NCI-H1105 (cell line): ENCODE measurements at places on chromosomes 6 and 20.
A peak's percentile ranks its signal among the peaks of the same experiment; 100 is the strongest.

GRCh38 chr6:118467181-118467580, 80.9 kb upstream of the PLN start:
- DNase-seq, result no peak

GRCh38 chr6:44221291-44221960, 2.0 kb upstream of the SLC29A1 start:
- peak; percentile 86 for DNase-seq

DNA sequence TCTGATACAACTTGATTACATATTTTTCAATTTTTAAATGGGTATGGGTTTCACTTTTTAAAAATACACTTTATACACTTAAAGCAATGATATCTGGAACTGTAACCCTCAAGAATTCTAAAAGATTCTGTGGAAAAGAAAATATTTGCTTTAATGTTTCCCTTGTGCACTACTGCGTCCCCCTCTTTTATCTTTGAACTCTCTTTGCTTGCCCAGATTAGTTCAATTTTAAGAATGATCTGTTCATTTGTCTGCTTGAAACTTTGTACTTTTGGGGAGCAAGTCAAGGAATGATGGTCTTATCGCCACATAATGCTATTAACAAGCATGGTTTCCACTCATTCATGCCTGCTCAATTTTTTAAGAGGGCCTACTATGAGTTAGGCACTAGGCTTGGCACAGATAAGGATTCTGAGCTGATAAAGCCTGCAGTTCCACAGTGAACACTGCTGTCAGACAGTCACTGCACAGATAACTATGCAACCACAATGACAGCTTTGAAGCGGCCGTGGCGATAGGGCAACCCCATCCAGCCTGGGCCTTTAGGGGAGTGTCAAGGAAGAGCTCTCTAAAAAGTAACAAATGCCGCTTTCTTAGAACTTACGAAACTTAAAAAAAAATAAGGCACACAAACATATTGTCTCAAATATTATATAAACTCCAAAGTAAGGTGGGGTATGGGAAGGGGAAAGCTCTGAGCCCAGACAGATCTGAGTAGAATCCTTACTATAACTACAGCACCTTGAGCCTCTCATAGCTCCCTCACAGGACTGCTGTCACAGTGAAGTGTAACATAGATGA, 29.7 kb downstream of the FYN start:
- no peak for DNase-seq

GRCh38 chr6:4554645-4555044, 221.6 kb upstream of the CDYL start:
- DNase-seq, result no peak

- DNase-seq, result no peak
Measured at GRCh38 chr6:14981960-14982359, 263.9 kb upstream of the JARID2 start.

DNA sequence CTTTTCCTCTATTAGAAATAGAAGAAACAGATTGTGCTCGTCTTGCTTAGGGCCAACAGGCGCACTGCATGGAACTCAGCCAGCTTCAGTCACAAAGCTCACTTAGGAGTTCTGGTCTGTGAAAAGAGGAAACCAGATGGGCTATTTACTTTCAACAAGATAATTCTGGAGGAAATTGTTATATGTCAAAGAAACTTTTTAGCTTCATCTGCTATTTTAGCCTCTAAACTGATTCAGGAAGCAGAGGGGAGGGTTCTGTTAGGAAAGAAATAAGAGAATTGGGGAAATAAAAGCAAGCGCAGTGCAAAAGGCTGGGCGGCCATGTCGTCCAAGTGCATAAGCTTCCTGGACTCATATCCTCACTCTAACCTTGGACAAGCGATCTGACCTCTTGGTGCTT, 21.3 kb downstream of the PRKN start:
- DNase-seq, result no peak

GRCh38 chr6:159941286-159942113, 27.4 kb upstream of the IGF2R start:
- DNase-seq, result no peak

- DNase-seq, result no peak
Measured at GRCh38 chr6:99184696-99185095, 164.8 kb downstream of the FAXC start.

- no peak for DNase-seq
Measured at GRCh38 chr20:53294804-53295203, 298.8 kb downstream of the ZNF217 start.

GRCh38 chr20:37154684-37155298, 24.3 kb upstream of the RPN2 start:
- no peak for DNase-seq

GRCh38 chr6:40714143-40714542, 127.0 kb upstream of the LRFN2 start:
- DNase-seq, result no peak

DNA sequence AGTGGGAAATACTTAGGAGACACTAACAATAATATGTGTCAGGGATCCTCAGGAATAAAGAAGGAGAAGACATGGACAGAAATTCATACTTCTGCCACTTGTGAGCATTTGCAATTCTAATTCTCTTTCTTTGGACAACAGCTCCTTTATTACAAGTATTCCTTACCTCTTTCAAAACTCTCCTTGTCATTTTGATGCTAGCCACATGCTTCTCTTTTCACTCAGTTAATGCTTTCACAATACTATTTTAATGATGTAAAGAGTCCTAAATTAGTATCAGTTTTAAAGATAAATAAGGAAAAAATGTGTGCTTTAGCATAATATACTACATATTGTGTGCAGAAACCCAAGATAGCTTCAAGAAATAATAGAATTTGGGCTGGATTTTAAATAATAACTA, 62.5 kb downstream of the AHI1 start:
- DNase-seq, result no peak

GRCh38 chr20:61762886-61763739, 302.6 kb downstream of the TAF4 start:
- no peak for DNase-seq

DNA sequence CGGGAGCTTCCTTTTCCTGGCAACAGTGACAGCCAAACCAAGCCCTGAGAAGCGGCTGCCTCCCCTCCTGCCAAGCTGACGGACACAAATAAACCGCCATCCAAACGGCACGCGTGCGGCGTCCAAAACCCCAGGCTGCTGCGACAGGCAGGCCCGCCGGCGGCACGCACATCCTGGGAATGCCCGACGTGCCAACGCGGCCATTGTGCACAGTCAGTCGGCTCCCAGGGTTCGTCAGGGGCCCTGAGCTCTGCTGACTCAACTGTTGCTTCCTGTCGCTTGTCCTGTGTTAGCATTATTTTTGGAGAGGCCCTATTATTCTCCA, 6.8 kb downstream of the JAG1 start:
- DNase-seq, result peak; percentile 85

- no peak for DNase-seq
Measured at GRCh38 chr6:71335544-71335943, 46.9 kb downstream of the OGFRL1 start.

DNA sequence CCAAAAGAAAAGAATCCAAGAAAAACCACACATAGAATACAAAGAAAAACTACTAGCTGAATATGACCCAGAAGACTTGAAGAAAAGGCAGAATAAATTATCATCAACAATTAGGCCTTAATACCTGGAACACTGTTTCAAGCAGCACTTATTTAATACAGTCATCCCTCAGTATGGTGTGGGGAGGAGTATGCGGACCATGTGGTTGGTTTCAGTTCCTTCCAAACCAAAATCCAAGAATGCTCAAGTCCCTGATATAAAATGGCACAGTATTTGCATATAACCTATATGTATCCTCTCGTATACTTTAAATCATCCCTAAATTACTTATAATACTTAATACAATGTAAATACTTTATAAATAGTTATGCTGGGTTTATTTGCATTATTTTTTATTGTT, 16.1 kb downstream of the CDK19 start:
- no peak for DNase-seq

- no peak for DNase-seq
Measured at GRCh38 chr20:50504231-50504823, 5.9 kb upstream of the PTPN1 start.

GRCh38 chr20:46951405-46951804, 56.8 kb downstream of the EYA2 start:
- no peak for DNase-seq

- no peak for DNase-seq
Measured at GRCh38 chr6:1553562-1554083, 56.1 kb upstream of the FOXC1 start.

GRCh38 chr6:52672412-52673025, 1.6 kb downstream of the TMEM14A start:
- DNase-seq, result no peak

GRCh38 chr6:108348655-108349349, 53.9 kb downstream of the AFG1L start:
- no peak for DNase-seq

DNA sequence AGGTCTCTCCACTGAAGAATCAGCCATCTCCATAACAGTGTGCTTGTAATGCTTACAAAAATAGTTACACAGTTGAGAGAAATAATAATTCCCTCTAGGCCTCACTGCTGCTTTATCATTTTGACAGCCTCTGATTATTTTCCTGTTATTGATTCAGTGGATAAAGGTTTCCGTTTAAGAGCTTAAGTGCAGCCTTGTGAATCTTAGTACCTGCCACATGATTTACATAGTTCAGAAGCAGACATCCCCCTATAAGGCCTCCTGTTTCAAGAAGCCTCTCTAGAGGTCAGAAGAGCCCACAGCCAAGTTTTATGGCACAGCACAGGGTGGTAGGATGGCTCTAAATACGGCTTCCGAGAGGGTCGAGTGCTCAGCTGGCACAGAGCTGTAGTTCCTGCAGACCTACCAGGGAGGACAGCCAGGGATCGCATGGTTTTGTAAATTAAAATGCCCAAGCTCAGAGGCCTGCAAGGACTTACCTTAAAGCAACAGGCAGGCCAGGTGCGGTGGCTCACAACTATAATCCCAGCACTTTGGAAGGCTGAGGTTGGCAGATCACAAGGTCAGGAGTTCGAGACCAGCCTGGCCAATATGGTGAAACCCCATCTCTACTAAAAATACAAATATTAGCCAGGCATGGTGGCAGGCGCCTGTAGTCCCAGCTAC, 17.6 kb upstream of the PYGB start:
- no peak for DNase-seq

DNA sequence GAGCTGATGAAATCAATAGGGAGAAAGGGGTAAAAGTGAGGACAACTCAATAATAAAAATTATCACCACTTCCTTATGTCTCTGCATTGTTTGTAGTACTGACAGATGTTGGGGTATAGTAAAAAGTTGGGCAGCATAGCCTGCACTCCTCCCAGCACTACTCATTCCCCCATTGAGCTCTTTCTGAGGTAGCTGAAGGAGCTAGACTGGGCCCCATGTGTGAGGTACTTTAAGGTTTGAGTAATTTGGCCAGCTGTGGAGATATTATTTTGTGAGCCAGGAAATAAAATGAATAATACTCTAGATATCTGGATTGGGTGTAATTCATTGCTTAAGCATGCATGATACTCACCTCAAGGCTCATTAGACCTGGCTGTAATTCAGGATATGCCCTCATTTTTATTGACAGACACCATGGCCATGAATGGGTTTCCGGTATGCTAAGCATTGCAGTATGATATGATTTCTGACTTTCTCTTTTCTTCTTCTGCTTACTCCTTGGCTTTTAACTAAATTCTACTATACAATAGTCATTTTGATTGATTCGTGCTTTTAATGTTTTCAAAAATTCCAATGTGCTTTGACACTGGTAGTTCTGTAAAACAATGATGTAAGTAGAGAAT, 283.9 kb upstream of the RIMS1 start:
- no peak for DNase-seq

DNA sequence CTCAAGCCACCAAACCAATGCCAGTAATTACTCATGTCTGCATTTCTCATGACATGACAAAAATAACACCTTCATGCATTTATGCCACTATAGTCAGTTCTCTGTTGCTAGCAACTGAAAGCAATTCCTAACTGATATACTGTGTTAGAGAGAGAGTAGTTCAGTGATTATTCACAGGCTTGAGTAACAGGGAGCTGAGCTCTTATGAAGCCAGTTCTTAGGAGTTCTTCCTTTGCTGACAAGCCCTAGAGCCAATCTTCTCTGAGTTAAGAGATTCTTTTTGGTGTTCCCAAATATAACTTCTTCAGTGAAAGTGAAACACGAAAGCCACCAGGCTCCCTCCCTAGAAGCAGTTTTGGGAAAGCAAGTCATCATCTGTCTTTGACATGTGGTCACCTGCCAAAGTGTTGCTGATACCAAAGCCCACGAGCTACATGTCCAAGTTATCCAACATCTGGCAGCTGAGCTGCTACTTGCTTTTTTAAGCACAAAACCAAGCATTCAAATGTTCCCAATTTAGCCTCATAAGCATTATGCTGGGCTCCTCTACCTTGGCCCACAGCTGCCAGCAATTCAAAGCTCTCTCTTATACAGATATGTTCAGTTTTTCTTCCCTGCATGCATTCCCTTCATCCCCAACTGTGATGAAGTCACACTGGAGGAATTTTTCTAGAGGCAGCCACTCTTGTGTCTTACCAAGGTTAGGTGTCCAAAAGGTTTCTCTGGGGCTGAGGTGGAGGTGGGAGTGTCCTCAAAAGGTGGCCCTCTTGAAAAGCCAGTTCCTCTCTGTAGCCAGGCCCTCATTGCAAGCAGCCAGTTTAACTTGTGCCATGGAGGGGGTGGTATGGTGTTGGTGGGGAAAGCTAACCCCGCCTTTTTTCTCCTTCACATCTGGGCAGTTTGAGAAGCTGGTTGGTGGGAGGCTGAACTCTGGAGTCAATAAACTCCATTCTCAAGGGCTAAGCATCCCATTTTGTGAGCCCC, 92.7 kb upstream of the ARMC2 start:
- DNase-seq, result no peak

DNA sequence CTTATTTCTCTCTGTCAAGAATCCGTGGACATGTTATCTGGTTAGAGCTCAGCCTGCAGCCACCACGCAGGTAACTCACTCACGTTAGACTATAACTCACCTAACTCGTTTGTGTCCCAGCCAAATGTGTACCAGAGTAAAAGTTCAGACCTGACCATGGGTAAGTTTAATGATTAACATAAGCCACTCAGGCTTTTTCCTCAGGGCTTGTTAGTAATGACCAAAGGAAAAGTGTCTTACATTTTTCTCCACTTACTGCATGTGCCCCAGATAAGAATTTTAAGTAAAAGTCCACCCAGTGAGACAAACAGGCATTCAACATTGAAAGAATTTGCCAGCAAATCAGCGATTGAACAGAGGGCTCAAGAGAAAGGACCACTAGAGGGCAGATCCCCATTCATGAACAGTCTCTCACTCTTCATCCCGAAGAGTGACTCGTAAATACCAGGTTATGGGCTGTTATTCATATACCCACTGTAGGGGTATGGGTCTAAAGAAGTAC, at the start of gene PKHD1:
PKHD1 (minus strand) TSS at position 116 of the 502 bp plus-strand sequence. CDS start 2,680 bp downstream, outside the sequence.
- no peak for DNase-seq

GRCh38 chr20:59993736-59994430, 35.7 kb downstream of the CDH26 start:
- DNase-seq, result no peak

- no peak for DNase-seq
Measured at GRCh38 chr20:46494077-46494476, 19.3 kb downstream of the ZNF334 start.

GRCh38 chr6:2055911-2056310, 189.5 kb downstream of the GMDS start:
- DNase-seq, result no peak

DNA sequence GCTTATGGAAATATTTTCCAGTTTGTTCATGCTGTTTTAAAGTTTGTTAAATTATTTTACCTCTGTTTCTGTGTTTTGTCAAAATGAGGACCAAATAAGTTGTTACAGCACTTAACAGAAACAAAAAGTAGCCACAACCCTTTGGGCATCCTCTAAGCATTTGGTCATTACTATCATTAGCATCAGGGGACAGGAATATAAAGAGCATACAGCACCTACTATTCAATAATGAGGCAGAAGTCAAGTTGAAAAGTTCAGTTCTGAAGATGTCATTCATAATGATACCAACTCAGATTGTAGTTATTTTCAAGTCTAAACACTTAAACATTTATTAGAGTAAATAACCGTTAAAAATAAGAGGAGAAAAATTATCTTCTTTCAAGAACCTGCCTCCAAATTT, 862.3 kb upstream of the FLRT3 start:
- no peak for DNase-seq
